ENCODE measurements at places on chromosomes 1 and 21.

DNA sequence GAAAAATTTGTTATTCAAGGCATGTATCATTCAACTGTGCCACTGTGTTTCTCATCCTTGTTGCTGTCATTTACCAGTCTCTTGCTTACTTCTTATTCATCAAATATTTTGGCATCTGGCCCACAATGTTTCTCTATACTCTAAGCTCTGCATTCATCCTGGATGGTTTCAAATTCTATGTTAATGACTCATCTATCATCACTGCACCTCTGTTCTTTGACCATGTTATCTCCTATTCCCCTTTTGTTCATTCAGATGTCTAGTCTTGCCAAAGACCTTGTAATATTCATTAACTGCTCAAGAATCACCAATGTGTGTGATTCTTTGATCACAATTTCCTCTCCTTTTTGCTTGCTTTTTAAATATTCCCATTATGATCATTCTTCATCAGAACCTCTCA lies 54.6 kb upstream of the PRKACB start:
- DNase-seq, result no peak

DNA sequence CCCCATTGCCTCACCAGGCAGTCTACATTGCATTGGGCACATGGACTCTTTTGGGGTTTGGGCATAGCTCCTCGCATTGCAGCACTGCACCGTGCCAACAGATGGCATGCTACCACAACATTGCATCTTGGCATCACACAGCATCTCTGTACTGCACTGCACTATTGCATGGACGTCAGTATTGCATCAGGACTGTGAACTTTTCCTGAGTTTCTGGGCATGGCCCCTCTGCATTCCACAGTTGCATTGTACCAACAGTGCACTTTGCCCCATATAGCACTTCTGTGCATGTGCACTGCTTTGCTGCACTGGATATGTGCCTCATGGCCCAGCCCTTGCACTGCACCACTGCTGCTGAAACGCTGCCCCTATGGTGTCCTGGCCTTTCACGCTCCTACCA lies 9.6 kb downstream of the PTPRU start:
- no peak for DNase-seq

DNA sequence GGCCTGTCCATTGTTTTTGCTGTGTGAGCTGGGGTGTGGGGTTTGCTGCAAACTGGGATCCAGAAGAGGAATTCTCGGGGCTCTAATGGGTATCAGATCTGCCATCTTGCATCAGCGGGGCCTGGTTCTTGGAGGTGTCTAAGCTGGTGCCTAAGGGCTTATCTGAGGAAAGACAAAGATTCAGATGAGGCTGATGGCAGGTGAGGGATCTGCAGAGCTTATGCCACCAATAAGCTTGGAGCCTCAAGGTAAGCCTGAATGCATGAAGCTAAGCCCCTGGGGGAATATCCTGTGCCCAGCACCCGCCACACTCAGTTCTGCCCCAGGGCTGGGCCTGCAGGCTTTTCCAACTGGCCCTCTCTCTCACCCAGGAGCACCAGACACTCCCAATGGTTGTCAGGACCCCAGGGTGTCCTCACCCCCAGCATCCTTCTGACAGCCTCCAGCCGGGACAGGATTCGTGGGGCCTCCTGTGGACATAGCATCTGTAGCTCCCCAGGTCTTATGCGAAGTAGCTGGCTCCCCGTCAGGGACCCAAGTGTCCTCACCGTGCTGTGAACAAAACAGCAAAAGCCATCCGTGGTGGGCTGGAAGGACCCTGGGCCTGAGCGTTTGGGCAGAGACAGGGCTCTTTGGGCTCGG lies 9.5 kb upstream of the GSTM3 start:
- no peak for DNase-seq

DNA sequence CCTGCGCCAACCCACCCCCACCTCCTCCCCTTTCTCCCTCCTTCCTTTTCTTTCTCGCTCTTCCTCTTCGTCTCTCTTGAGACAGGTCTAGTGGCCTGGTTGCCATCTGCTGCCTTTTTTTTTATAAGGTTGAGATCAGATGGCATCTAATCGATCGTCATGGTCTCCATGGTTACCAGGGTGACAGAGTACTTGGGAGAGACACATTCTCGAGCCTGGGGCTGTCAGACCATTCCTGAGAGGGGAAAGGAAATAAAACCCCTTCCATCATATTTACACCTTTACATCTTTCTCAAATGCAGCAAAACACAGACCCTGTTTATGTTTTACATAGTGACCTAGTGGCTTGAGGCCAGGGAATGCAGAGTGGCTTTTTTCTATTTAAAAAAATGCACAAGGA lies 53.5 kb upstream of the SLC22A15 start:
- no peak for DNase-seq

- no peak for DNase-seq
Observed at GRCh38 chr1:7570311-7570710, 200.8 kb upstream of the VAMP3 start.

DNA sequence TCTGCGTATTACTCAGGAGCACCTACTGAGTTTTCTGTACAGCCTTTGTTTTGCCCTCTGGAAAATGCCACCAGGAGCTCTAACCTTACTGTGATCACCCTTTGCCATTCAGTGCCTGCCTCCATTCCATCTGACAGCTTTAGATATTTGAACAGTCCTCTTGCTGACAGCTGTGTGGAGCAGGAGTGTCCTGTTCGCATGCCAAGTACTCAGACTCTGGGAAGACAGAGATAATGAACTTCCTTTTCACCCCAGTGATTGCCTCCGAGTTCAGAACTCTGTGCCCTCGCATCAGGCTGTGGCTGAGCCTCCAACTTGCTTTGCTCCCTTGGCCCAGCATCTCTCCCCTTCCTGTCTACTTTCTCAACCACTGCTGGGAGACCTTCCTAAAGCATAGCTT lies 74.0 kb downstream of the CACNA1E start:
- DNase-seq, result no peak

GRCh38 chr1:39214021-39214713 lies 9.7 kb downstream of the MACF1 start:
- no peak for DNase-seq

GRCh38 chr1:186534401-186534800 lies 73.5 kb upstream of the PDC start:
- no peak for DNase-seq

DNA sequence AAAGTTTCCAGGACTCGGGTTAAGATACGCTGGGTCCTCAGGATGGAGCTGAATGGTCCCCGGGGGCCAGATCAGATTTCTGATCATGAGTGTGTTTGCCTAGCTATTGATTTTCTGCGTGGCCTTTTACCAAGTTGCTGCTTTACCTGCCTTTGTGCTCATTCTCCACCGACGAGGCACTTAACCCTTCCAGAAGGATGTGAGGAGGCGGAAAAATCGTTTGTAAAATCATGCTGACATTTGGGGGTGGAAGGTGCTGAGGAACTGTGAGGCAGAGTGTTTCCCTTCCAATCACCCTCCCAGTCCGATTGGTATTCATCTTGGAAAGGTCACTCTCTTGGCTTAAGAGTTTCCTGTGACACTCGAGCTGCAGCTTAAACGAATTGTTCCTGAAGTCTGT lies 337.1 kb upstream of the KAZN start:
- DNase-seq, result no peak

DNA sequence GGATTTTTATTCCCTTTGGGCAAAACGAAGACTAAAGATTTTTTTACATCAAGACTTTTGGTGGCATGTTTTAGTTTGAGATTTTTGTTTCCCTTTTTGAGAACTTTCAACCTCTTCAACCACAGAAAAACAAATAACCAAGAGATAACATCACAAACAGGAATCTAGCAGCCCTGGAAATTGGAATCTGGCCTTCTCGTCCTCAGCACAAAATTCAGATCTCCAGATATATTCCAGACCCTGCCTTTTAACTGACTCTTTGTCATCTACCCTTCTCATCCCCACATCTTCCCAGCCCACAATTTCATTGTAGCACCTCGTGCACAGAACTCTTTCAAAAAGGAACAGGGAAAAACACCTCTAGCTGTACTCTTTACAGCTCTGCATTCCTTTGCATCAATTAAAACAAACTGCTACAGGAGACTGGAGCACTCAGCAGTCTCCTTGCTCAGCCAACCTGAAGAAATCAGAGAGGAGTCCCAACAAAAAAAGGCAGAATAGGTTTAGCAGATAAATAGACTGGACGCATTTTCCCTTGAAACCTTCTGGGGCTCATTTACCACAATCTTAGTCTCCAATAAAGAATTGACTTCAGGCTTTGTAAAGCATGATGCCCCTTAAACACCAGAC lies 251.0 kb downstream of the TTLL7 start:
- no peak for DNase-seq

DNA sequence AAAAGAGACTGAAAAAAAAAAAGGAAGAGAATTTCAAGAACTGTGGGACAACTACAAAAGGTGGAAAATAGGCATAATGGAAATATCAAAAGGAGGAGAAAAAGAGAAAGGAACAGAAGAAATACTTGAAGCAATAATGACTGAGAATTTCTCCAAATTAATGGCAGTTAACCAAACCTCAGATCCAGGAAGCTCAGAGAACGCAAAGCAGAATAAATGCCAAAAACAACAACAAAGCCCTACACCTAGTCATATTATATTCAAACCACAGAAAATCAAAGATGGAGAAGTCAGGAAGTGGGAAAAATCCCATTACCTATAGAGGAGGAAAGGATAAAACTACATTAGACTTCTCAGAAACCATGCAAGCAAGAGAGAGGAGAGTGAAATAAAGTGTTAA lies 20.7 kb upstream of the AHCYL1 start:
- DNase-seq, result no peak

DNA sequence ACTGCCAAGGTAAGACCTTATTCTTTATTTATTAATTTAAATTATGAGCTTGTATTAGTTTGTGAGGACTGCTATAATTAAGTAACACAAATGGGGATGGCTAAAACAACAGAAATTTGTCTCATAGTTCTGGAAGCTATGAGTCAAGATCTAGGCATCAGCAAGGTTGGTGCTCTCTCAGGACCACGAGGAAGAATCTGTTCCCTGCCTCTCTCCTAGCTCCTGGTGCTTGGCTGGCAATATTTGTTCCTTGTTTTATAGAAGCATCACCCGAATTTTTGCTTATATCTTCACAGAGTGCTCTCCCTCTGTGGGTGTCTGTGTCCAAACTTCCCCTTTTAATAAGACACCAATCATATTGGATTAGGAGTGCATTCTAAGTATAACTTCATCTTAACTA lies 41.4 kb upstream of the CCDC190 start:
- DNase-seq, result no peak

GRCh38 chr1:229209816-229210215 lies 61.1 kb upstream of the RAB4A start:
- no peak for DNase-seq

- DNase-seq, result no peak
Observed at GRCh38 chr1:8423692-8424538, 106.0 kb downstream of the SLC45A1 start.

- DNase-seq, result no peak
Observed at GRCh38 chr1:15830258-15830657, 17.2 kb upstream of the SPEN start.

- no peak for DNase-seq
Observed at GRCh38 chr1:34166625-34167361, 1.8 kb upstream of the CSMD2 start.

DNA sequence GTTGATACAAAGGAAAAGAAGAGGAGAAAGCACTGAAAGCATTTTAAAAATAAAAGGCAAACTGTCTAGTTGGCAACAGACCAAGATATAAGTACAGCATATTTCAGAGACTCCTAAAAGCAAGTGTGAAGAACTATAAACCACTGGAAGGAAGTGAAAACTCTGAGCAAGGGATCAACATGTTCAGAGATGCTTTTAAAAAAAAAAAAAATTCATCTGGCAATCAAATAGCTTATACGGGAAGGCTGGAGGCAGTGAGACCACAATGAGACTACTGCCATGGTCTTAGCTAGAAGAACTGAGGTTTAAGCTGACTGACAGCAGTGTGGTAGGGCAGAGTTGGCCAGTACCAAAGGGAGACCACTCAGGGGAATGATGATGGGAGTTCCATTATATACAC lies 124.3 kb downstream of the VAV3 start:
- DNase-seq, result no peak

GRCh38 chr1:220307607-220308006 lies 35.4 kb upstream of the RAB3GAP2 start:
- DNase-seq, result no peak

DNA sequence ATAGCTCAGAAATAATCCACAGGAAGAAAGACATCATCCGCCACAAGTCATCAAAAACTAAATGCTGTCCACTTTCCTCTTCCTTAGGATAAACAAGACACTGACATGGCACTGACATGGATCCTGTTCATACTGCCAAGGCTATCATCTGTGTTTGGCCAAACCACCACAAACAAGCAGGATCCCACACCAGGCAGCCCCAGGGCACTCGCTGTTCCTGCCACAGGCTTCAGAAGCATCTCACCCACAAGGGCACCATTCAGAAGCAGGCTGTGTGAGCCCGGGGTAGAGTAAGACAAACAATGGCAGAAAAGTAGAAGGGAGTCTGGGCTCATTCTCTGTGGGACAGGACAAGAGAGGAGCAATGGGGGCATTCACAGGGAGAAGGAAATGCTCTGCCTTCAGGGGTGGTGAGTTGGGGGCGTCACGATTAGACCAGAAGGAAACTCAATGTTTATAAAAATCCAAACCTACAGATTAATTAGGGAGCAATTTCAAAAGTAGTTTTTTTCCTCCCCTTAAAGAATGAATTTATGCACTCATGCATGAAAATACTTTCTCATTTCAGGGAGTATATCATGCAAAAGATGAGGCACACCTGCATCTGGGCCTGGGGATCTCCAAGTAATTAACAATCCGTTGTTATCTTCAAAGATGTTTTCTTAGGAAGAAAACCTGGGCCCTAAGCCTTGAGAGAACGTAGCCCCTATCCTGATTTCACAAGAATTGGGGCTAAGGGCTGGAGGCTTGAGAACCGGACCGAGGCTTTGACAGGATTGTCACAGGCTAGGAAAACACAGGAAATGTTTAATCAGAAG lies 43.3 kb upstream of the ATP1A1 start:
- DNase-seq, result no peak

- DNase-seq, result no peak
Observed at GRCh38 chr21:35070436-35070835, 21.3 kb upstream of the RUNX1 start.

GRCh38 chr1:11882814-11883538 lies 24.2 kb upstream of the NPPB start:
- no peak for DNase-seq

DNA sequence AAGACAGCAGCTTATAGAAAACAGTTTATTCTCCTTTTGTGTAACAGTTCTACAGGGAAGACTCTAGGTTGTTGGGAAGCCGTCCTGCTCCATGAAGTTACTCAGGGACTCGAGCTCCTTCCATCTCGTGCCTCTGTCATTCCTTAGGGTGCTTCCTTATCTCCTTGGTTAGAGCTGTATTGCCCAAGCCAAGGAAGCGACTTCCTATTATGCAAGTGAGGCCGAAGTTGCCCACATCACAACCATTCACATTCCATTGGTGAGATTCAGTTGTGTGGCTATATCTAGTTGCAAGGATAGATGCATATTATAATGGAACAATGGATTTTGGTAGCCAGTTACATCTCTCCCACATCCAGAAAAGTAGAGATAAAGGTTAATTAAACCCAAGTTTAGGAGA lies 9.0 kb downstream of the GSTM5 start:
- DNase-seq, result no peak

GRCh38 chr1:205251576-205251975 lies 23.8 kb downstream of the TMCC2 start:
- DNase-seq, result no peak

- no peak for DNase-seq
Observed at GRCh38 chr1:176876966-176877515, 287.5 kb downstream of the ASTN1 start.
